ENCODE measurements at places on chromosomes 4 and X.

GRCh38 chrX:46873746-46874145 is 36.9 kb downstream of the RP2 start:
- DNase-seq = no peak

DNA sequence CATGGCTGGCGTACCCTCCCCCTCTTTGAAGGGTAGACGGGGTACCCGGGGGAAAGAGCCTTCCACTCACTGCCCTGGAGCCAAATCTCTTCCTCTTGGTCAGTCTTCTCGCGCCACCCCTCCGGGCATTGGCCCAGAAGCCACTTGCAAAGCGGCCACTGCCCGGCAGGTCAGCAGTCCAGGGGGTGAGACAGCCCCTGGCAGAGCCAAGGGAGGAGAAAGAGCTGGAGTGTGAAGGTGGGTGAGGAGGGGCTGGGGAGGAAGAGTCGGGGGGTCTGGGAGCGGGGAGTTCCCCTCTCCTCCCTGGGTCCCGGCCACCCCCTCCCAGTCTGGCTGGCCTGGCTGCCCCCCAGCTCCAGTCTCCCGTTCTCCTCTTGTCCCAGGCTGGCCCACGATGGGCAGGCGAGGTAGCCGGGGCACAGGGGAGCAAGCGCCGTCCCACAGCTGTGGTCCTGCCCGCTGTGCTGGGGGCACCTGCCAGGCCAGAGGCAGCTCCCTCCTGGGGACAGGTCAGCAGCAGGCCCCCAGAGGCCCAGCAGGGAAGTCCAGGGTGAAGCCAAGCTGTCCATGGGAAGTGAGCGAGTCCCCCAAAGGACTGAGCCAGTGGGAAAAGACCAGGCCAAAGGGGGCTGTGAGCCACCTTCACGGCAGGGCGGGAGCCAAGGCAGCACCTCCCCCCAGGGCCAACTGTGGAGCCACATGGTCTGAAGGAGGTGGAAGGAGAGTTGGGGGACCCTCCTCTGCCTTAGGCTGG is 21.6 kb upstream of the DUSP9 start:
- DNase-seq = no peak

DNA sequence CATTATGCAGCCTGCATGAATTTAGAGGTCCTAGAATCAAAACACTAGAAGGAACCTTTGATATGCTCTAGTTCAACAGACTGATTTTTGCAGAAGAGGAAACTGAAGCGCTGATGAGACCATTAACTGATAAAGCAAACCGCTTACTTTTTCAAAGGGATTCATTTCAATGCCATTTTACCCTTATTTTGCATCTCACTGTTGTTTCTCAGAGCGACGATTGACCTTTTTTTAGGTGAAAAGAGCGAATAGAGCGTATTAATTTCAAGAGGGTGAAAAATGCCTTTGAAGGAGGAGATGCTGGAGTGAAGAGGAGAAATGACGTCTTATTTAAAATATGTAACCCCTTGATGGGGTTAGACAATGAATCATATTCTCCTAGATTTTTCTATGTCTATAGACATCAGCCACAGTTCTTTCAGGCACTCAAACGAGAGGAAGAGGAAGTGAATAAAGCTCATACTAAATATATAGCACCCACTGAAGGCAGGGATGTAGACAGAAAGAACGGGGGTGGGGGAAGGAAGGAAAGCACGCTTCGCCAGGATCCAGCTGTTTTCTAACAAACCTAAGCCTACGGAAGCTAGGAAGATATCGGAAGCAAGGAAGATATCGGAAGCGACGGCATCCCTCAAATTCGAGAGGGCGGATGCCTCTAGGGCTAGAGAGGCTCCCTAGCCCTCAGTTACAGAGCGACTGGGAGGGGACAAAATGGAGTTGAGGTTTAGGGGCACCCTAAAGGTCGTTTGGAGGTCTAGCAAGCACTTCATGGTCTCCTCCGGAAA is 848 bp downstream of the ACSL4 start:
- DNase-seq = peak; percentile 38

DNA sequence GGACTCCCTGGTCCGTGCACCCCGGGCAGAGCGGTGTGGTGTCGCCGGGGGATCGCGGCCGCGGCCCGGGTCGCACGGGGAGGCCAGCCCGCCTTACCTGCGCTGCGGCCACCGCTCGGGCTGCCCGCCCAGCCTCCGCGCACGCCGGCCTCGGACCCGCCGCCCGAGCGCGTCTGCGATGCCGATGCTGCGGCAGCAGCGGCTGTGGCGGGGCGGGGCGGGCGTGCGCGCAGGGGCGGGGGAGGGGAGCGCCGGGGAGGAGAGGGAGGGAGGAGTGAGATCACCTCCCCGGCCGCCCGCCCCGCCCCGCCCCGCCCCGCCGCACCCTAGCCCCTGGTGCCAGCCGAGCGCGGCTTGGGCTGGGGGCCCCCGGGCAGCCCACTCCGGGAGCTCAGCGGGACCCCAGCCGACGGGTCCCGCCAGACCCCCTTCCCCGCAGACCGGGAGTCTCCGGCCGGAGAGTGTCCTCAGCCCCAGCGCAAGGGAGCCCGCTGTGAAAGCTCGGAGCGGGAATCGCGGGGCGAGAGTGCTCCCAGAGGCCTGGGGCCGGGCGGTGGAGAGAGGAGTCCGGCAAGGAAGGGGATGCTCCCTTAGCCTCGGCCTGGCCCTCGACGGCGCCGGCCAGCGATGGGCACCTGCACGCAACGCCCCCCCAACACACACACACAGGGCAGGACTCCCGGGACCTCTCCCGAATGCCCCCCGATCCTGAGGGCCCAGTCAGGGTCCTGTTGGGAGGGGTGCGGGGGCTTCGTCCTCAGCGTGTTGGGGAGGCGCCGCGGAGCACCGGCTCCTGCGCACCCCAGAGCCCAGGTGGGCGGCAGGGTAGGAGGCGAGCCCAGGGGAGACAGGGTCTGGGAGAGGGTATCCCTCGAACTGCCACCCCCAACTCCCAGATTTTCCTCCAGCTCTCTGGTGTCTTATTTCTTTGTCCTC is at the start of gene L1CAM:
Gene L1CAM, minus strand, starts transcription at position 206 of the 936 bp plus-strand sequence. CDS start 10,337 bp downstream, outside the sequence.
- peak; percentile 14 for DNase-seq

GRCh38 chrX:74814681-74815080 is 110.6 kb downstream of the NEXMIF start:
- no peak for DNase-seq

- DNase-seq = no peak
Measured at GRCh38 chrX:74372272-74372671, 49.0 kb upstream of the SLC16A2 start.

DNA sequence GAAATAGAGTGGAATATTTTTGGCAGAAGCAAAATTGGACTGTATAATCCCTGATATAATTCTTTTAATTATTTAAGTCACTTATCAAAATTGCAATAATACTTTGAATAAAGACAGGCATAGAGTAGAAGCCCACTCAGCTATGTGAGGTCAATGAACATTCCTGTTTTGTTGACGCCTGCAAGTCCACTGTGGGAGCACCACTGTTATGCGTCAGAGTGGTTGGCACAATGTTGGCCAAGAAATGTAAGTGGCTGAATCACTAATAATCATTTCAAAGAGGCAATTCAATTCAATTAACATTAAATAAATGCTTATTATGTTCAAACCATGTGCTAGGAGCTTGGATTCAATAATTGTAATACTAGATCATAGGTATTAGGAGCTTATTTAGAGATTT is 221.0 kb downstream of the SPCS3 start:
- DNase-seq = no peak

DNA sequence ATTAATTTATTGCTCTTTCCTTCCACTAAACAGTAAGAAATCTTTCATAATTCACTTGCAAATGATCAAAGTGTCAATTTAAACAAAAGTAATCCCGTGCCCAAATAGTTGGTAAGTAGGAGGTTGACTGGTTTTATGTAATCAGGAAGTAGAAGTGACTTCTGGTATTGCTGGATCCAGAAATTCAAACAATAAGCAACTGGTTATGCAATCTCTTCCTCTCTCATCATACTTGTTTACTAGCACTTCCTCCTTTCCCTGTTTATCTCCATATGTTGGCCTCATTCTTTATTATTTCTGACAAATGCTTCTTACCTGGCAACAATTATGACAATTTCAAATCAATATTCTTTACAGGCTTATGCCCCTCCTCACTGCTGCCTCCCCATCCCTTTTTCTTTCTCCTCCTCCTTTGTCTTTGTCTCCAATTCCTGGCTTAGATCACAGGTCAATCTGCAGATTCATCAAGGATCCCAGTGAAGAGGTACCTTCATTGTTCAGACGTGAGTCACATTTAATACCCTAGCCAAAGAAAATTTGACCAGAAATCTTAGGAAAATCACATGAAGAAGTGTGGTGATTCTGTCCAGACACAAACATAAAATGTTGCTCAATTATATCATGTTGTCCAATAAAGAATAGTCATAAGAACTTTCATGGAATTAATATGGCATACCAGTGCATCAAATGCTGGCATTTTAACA is 323.2 kb upstream of the PCDH7 start:
- DNase-seq = no peak

- no peak for DNase-seq
Measured at GRCh38 chr4:18815779-18816173, 794.2 kb upstream of the LCORL start.

DNA sequence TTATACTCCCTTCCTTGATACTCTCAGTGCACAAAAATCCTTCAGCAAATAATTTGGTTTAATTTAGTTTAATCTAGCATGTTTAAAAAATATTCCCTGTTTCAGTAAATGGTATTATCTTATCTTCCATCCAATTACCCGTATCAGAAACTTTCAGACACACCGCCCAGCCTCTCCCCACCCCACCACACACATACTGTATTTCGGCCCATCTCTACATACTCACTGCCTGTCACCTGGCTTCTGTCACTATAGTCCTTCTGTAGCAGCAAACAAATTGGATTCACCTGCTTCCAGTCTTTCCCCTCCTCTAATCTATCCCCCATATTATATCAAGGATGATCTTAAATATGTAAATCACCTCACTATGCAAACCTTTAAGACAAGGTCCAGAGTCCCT is 24.8 kb upstream of the GAB1 start:
- no peak for DNase-seq

DNA sequence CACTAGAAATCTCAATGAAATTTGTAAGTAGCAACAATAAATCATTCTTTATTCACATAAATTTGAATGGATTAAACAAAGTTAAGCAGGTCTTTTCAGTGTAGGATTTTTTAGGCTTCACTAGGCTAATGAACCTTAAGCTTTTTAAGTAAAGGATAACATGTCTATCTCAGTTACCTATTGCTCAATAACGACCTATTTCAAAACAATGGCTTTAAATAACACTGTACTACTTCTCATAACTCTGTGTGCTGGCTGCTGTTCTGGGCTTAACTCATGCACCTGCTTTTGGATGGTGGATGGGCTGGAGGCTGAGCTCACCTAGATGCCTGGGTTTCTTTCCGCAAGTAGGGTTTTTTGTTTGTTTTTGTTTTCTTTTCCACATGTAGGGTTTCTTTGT is 495.0 kb upstream of the SLIT2 start:
- no peak for DNase-seq

DNA sequence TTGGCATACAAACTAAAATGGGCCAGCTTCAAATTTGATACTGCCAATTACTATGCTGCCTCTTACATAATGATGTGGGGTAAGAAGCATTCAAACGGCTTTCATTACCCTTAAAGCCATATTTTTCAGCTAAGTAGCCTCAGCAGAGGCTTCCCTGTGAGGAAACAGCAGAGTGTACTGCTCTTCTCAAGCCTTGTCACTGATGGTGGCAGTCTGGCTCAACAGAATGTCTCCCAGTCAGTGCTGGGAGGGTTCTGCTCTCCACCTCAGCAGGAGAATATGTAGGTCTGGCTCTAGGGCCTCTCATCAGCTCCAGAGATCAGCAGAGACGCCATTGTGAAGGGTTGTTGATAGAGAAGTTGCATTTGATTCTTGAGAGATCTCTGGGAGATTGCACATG is 44.6 kb upstream of the MBNL3 start:
- DNase-seq = no peak

GRCh38 chr4:100208964-100209363 is 18.7 kb upstream of the DDIT4L start:
- no peak for DNase-seq

DNA sequence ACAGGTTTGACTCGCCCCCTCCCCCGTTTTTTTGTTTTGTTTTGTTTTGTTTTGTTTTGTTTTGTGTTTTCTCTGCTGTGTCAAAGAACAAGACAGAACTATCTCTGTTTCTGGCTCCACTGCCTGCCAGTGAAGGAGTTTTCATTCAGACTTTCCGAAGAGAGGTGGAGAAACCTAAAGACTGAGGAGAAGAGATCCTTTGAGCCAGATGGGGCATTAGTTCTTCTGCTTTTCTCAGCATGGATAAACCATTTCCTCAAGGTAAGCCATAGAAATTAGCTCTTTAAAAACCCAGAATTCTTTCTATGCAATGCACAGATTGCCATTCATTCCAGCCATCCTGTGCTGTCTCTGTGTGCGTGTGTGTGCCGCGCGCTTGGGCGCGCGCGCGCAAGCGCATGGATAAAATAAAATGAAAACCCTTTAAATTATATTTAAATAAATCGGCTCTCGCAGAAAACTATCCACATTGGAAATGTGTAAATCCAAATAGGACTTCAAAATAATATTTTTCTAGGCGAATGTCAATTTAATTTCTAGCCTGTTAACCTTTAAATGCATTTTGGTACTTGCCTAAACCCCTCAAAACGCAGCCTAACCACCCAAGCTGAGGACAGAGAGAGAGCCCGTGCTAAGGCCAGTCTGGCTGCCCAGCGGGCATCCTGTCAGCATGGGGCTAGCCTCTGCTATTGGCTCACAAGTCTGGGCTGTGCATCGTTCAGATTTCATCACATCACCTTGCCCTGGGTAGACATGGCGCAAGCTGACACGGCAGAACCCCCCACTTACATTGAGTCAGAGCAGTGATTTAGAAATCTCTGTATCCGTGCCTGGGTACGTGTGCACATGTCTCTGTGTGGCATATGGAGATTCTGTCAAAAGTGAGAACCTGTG is 113.0 kb upstream of the VAMP7 start:
- peak; percentile 16 for DNase-seq

GRCh38 chrX:119228512-119229252 is 7.4 kb upstream of the PGRMC1 start:
- peak; percentile 53 for DNase-seq

GRCh38 chr4:127217586-127218229 is 415.0 kb upstream of the INTU start:
- no peak for DNase-seq

- no peak for DNase-seq
Measured at GRCh38 chr4:55791666-55792065, 27.9 kb upstream of the EXOC1L start.

GRCh38 chrX:100296183-100296753 is 113.8 kb downstream of the PCDH19 start:
- no peak for DNase-seq

- no peak for DNase-seq
Measured at GRCh38 chrX:134803551-134804183, 145.4 kb upstream of the PLAC1 start.

DNA sequence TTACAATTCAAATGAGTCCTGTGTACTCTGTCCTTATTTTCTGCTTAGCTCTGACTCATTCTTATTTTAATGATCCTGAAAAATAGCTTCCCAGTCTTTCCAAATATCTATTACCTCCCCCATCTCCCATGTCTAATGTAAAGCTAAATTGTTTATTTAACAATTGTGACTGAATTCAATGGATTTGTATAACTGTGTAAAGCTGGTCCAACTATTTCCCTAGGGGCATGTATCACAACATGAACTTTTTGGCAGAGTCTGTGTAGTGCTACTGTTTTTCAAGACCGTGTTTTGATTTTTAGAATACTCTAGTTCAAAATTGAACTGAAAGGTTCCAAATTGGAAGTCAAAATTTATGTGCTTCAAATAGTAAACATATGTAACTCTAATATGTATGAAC is 67.8 kb downstream of the SPCS3 start:
- no peak for DNase-seq

GRCh38 chr4:80243274-80244018 is 23.0 kb upstream of the FGF5 start:
- DNase-seq = no peak

- DNase-seq = peak; percentile 36
Measured at GRCh38 chr4:153204247-153204671, at the start of gene TRIM2. TSS of gene TRIM2 (plus strand) at chr4:153204443. CDS start at chr4:153204531, 88 bp downstream.

All from AG08395 (cell line).